ENCODE measurements at places on chromosomes 4 and X.

- DNase-seq = no peak
Observed at GRCh38 chrX:103092942-103093341, at the start of gene NXF3. TSS of gene NXF3 (minus strand) at chrX:103093143. CDS start at chrX:103093023, 120 bp downstream.

GRCh38 chr4:139458543-139458942 is 4.6 kb downstream of the RAB33B start:
- DNase-seq = no peak

- DNase-seq = no peak
Observed at GRCh38 chr4:10063544-10064300, 42.4 kb upstream of the SLC2A9 start.

- no peak for DNase-seq
Observed at GRCh38 chr4:134727696-134728095, 526.1 kb upstream of the PABPC4L start.

GRCh38 chr4:1192493-1193205 is 20.3 kb upstream of the SPON2 start:
- DNase-seq = no peak

DNA sequence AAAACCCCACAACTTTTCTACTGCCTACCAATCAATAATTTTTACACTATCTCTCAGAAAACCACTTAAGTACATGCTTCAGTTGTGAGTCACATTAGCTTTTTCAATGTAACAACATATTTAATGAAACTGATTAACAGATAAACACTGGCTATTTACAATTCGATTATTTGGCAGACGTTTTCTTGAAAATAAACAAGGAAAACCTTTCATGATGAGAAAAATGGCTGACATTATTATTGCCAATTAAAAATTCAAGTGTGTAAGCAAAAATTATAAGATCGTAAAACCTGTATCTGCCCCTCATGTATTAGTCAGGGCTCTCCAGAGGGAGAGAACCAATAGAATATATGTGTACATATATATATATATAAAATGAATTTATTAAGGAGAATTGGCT is 1555.5 kb upstream of the IGFBP7 start:
- no peak for DNase-seq

GRCh38 chrX:111646515-111646914 is 34.5 kb upstream of the ALG13 start:
- DNase-seq = no peak

DNA sequence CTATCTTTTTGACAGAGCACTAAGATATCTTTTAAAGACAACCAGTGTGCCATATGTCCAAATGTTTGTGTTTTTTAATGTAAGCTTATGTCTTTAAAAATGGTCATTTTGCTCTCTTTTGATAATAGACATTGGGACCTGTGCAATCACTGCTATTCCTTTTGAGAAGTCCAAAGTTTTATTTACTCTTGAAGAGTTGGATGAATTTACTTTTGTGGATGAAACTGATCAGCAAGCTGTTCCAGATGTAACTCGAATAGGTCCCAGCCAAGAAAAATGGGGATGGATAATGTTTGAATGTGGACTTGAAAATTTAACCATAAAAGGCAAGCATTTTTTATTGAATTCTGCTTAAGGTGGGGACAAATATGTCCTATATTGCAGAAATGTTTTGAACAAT is 97.2 kb downstream of the BLTP1 start:
- DNase-seq = no peak

- DNase-seq = no peak
Observed at GRCh38 chr4:104589264-104589868, 94.7 kb upstream of the CXXC4 start.

- no peak for DNase-seq
Observed at GRCh38 chrX:75781611-75782010, 3.4 kb downstream of the MAGEE2 start.

GRCh38 chr4:120939693-120940092 is 17.2 kb upstream of the PRDM5 start:
- DNase-seq = no peak

- no peak for DNase-seq
Observed at GRCh38 chr4:17066972-17067371, 168.5 kb upstream of the LDB2 start.

GRCh38 chrX:154730253-154730891 is 20.5 kb downstream of the GAB3 start:
- no peak for DNase-seq

- DNase-seq = no peak
Observed at GRCh38 chr4:94559351-94559806, 107.6 kb downstream of the PDLIM5 start.
